ENCODE measurements at places on chromosomes 5 and 9.
A peak's percentile ranks its signal among the peaks of the same experiment; 100 is the strongest.

- peak; percentile 75 for DNase-seq
These were observed 1.5 kb downstream of the AFF4 start for GRCh38 chr5:132961887-132962286.

GRCh38 chr5:163748934-163749333 is 243.5 kb downstream of the MAT2B start:
- DNase-seq = no peak

GRCh38 chr5:111530298-111530740 is 18.0 kb upstream of the STARD4 start:
- peak; percentile 35 for DNase-seq

- DNase-seq = no peak
These were observed 118.2 kb downstream of the GALNT10 start for GRCh38 chr5:154308443-154309370.

- DNase-seq = no peak
These were observed 302.7 kb upstream of the NREP start for GRCh38 chr5:112059579-112060135.

Measured in kidney (tissue), 22 donors.